ENCODE measurements at places on chromosomes 7 and 10.

- DNase-seq, result no peak
These were observed 181.8 kb downstream of the DNAJB6 start for GRCh38 chr7:157518514-157519175.

- DNase-seq, result no peak
These were observed 182.8 kb upstream of the ZNF804B start for GRCh38 chr7:88576720-88577119.

GRCh38 chr10:59803714-59804113, 50.5 kb upstream of the MRLN start:
- DNase-seq, result no peak

- no peak for DNase-seq
These were observed 413.0 kb upstream of the FOXK1 start for GRCh38 chr7:4269086-4269485.

DNA sequence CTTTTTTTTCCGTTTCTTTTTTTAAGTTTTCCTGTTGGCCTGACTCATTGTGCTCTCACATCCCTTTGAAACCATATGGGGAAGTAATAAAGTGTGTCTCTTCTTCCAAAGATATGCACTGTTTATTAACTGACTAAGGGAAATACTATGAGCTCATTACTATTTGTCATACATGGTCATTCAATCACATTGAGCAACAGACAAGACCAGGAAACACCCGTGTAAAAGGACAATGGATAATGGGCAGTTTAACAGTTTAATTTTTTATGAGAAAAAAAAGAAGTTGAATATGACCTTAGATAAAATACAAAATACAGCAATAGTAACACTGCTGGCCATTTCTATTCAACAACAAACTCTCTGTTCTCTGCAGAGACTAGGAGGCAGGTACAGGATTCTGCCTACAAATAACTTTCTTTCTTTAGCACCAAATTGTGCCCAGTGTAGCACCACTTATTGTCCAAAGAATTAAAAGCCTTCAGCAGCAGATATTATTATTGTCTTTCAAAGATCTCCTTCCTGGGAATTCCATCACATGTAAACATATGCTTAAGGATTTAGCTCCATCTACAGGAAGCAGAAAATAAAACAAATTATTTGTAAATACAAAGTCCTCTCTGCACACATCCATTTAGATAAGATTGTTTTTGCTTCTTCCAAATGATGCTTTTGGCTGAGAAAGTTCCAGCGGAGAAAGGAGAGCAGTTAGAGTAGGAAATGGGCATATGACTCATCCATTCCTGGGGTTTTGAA, 55.0 kb upstream of the AKR1E2 start:
- no peak for DNase-seq

- no peak for DNase-seq
These were observed 2.9 kb downstream of the FGFR2 start for GRCh38 chr10:121595351-121595805.

DNA sequence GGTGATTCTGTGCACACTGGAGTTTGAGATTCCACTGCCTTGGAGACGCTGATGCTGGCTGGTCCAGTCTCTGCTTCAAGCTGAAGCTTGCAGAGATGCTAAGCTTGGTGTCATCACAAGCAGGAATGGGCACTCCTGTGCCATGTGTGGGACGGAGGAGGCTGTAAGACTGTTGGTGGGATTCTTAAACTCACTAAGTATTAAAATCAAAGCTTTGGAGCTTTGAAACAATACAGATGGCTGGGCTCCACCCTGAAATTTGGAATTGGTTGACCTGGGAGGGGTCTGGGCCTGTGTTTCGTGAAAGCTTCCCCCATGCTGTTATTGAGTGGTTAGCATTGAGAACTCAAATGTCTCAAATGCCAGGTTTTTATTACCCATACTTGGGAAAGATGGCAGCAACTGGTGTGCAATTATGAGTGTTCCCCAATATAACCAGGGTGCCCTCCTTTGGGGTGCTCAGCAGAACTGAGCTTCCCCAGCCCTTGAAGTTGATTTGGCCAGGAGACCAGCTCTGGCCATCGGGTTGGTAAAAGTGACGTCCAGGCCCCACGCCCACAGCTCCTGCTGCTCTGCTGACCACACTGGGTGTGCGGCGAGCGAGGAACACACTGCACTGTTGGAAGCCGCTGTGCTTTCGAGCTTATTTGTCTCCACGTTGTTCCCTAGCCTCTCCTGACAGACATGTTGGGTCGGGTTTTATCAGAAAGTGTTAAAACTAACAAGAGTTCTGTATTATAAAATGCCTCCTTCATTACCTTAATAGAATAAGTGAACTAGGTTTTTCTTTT, 377.7 kb downstream of the GLRX3 start:
- no peak for DNase-seq

DNA sequence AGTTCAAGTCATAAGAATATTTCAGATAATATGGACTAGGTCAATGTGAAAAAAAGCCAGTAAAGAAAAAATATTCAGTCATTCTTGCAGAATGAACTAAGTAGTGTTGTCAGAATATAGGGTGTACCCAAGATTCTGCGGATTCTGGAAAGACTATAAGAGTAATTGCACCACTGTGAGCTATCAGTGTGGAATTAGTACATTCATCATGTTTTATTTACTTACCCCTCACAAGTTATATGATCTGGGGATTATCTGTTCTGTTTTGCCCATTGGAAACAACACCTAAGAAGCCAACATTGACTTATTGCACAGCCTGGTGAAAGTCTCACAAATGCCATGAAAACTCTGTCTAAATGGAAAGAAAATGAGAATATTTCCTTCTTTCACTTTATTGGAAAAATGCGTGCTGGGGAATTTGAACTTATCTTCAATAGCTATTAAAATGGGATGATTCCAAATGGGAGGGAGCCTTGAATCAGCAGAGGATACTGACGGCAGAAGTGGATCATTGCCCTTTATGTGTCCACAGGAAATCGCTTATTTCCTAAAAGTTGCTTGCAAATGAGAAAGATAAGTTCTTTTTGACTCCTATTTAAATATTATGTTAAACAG, 563.3 kb upstream of the POM121L12 start:
- DNase-seq, result no peak

GRCh38 chr7:121410829-121411596, 14.9 kb upstream of the FAM3C start:
- no peak for DNase-seq

GRCh38 chr10:58280477-58280876, 11.5 kb downstream of the CISD1 start:
- DNase-seq, result no peak

DNA sequence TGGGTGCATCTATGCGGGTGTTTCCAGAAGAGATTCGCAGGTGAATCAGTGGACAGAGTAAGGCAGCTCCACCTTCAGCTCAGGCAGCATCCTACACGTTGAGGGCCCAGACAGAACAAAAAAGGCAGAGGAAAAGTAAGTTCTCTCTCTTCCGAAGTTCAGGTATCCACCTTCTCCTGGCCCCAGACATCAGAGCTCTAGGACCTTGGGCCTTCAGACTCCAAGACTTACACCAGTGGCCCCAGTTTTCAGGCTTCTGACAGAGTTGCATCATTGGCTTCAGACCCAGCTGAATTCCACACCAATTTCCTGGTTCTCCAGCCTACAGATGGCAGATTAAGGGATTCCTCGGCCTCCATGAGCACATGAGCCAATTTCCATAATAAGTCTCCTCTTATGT, 102.2 kb upstream of the GPR26 start:
- DNase-seq, result no peak

DNA sequence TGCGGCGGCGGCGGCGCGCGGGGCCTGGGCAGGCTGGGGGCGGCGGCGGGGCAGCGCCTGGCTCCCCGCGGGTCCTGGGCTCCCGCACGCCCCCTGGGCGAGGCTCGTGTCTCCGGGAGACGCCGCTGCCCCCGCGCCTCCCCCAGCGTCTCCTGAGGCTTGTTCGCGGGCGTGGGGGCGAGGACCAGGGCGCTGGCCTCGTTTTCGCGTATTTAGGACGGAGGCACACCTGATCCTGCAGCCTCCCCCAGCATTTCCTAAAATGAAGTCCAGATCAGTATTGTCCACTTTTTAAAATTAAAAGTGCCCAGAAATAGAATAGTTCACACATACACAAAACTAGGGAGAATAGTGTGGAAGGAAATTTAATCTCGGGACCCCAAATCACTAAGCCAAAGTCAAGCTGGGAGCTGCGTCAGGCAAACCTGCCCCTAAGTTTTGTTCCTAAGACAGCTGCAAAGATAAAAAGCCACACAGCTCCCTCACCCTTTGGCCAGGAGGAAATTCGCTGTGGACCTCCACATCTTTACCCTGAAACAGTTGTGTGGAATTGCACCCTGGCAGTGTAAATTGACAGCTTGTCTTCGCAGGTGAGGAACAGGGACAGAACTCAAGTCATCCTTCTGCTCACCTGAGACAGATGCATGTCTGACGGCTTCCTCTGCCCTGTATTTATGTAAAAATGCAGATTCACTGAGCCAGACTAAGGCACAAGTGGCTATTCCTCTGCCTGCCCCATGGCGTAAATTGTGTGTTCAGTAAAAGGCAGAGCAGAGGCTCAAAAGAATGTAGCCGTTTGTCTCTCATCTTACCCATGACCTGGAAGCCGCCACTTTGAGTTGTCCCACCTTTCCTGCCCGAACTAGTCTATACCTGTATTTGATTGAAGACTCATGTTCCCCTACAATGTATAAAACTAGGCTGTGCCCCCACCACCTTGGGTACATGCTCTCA, 740 bp downstream of the GALNT11 start:
- DNase-seq, result no peak

GRCh38 chr10:62047960-62048383, 146.5 kb downstream of the ARID5B start:
- DNase-seq, result no peak

- no peak for DNase-seq
These were observed 89.0 kb downstream of the UNCX start for GRCh38 chr7:1321411-1322239.

DNA sequence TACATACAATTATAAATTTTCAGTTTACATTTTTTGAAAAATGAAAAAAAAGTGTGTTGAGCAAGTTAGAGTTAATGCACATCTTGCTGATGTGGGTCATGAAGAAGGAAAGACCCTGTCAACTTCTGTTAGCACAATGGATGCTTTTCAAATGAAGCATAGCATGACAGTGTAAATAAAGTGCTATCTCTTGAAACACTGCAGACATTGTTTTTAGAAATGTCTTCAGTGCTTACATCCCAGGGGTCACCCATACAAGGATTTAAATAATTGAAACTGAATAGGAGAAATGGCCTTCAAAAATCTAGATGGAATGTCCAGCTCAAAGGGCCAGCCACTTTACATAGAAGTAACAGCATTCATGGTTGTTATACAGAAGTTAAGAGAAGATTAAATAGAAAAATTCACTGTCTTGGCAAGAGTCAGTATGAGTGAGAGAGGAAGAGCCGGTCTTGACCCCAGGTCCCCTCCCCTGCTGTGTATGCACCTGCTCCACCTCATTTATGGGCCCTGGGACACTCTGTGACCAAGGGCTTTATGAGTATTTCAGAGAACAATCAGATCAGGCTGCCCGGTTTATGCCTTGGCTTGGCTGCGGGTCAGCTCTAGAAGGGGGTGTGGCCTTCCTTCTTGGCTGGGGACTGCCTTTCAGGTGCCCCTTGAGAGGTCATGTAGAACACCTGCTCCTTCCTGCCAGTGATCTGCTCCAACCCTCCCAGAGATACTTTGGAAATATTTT, 237.7 kb upstream of the TMEM72 start:
- DNase-seq, result no peak

DNA sequence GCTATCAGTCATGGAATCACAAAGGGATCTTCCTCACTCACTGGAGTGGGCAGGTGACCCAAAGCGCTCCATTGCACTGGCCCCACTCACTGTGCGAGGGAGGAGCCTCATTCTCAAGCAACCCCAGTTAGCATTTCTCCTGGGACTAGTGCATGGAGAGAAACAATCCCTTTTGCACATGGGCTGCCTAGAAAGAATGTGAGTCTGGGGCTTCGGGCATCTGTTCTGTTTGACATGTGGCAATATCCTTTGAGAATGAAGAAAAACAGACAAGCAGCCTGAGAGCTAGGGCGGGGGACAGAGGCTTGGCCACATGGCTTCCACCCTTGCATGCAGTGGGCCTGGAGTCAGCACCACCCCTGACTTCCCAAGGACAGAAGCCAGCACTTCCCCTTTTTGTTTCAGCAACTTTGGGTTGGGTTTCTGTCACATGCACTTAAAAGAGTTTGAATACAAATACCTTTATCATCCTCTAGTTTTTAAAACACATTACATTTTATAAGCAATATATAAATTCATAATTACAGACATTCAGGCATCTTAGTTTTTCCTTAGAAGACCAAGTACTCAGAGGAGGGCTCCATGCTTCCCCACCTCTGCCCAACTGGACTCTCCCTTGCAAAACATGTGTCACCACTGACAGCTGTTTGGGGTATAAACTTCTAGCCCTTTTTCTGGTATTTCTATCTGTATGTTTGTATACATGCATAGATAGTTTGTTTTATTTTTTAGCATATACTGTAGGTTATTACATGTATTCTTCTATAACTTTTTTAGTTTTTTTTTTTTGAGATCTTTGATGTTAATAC, 73.8 kb downstream of the RBM20 start:
- DNase-seq, result no peak

DNA sequence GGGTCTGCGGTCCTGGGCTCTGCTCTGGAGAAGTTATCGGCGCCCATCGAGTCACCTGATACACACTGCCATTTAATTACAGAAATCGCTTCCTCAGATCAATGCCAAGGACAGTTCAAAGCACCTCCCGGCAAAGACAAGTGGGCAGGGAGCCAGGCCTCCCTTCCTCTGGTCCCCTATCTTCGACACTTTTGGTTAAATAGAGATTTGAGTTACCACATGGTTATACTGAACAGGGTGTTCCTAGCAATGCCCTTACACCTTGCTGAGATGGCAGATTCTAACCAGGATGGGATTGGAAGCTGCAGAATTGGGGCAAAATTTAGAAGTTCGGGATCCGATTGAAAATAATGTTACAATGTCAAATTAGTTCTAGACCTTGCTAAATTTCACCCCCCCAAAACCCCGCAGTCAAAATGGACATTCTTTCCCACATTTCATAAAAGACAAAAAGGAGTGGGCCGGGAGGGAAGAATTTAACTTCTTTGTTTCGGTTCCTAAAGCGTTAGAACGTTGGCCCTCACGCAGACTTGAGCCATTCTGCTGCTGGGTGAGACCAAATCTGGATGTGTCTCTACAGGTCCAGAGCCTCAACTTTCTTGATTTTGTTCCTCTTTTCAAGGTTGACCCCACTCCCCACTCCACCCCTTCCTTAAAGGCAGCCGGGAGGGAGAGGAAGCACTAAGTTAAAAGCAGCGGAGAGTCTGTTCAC, 2.2 kb upstream of the DLX5 start:
- DNase-seq, result no peak

- DNase-seq, result no peak
These were observed 117.7 kb downstream of the ANKRD61 start for GRCh38 chr7:6148724-6149360.

- DNase-seq, result no peak
These were observed 1224.2 kb upstream of the SORCS1 start for GRCh38 chr10:108388706-108389105.

DNA sequence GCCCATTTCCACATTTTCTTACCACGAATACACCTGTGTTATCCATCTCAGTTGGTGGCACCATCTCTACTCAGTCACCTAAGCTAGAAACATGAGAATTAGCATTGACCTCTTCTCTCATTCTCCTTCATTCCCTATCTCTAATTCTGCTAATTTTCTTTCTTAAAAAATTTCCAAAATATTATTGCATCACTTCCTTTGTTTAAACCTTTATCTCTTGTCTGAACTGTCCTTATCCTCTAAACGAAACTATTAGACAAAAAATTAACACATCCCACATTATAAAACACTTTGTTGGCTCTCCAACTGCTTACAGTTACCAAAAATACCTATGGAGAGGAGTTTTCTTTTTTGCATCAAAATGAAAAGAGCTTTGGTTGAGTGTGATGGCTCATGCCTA, 18.3 kb downstream of the TAF3 start:
- DNase-seq, result no peak

GRCh38 chr7:158647475-158647792, 57.2 kb downstream of the NCAPG2 start:
- DNase-seq, result no peak

Data from SHP77 treated with DMSO at 0.1 percent for 48 hours (cell line).